A549 treated with GW870086 at 1 μM for 4 hours (cell line): ENCODE measurements at places on chromosomes 1 and 21. TPM values are rescaled to one million over a fixed set of nuclear protein-coding genes. Genes with fewer than 3 reads are reported as not detected.

Gene SMG7
- 29.3 to 37.9 TPM (median 37.0 TPM) in 5 replicates for total RNA-seq

Gene TRIM17
- not detected in 5 replicates for total RNA-seq

Gene PPIAL4G
- total RNA-seq: not detected in 5 replicates

Gene SLC22A15
- total RNA-seq: 0.43 to 1.2 TPM (median 0.70 TPM) in 5 replicates

Gene GPR3
- 0.85 to 2.1 TPM (median 1.9 TPM) in 5 replicates for total RNA-seq

Gene LRRC53
- total RNA-seq: not detected in 5 replicates

Gene OR2L8
- not detected in 5 replicates for total RNA-seq

Gene UTP25
- total RNA-seq: 9.7 to 10.8 TPM (median 10.2 TPM) in 5 replicates

Gene MEX3A
- 0.98 to 2.3 TPM (median 1.8 TPM) in 5 replicates for total RNA-seq

Gene FCRL6
- not detected in 5 replicates for total RNA-seq

Gene TFAP2E
- total RNA-seq: 0.49 to 1.2 TPM (median 0.56 TPM) in 5 replicates

Gene CD164L2
- total RNA-seq: not detected in 5 replicates

Gene ETNK2
- 5.6 to 6.4 TPM (median 5.8 TPM) in 5 replicates for total RNA-seq

Gene KRTAP21-2
- total RNA-seq: not detected in 5 replicates

Gene ST7L
- 10.6 to 13.5 TPM (median 11.6 TPM) in 5 replicates for total RNA-seq

Gene UMODL1
- not detected in 5 replicates for total RNA-seq

Gene TTLL10
- not detected in 5 replicates for total RNA-seq

Gene RUNX1
- 5.4 to 9.1 TPM (median 8.4 TPM) in 5 replicates for total RNA-seq

Gene SMIM1
- 0.79 to 1.9 TPM (median 1.3 TPM) in 5 replicates for total RNA-seq

Gene RNU1-3
- 36.3 TPM in 1 of 5 replicates, not detected in the others for total RNA-seq

Gene VWA5B1
- total RNA-seq: not detected in 5 replicates

Gene ZNF648
- total RNA-seq: not detected in 5 replicates

Gene GBP2
- 0.71 to 1.1 TPM (median 0.77 TPM) in 5 replicates for total RNA-seq

Gene WLS
- total RNA-seq: 15.3 to 20.9 TPM (median 17.0 TPM) in 5 replicates

Gene SELE
- not detected in 5 replicates for total RNA-seq

Gene RGL1
- 0.68 to 0.81 TPM (median 0.77 TPM) in 5 replicates for total RNA-seq

Gene IFI16
- total RNA-seq: 3.5 to 4.8 TPM (median 4.0 TPM) in 5 replicates

Gene CFHR4
- not detected in 5 replicates for total RNA-seq

Gene C4BPA
- total RNA-seq: 0.46 to 0.77 TPM (median 0.54 TPM) in 5 replicates

Gene PCSK9
- total RNA-seq: 2.2 to 3.9 TPM (median 3.3 TPM) in 5 replicates

Gene GPN2
- 16.5 to 29.5 TPM (median 27.6 TPM) in 5 replicates for total RNA-seq

Gene TMCO4
- 5.3 to 8.1 TPM (median 7.2 TPM) in 5 replicates for total RNA-seq

Gene LCE3D
- total RNA-seq: 1.6 to 2.7 TPM (median 2.4 TPM) in 5 replicates

Gene TESK2
- total RNA-seq: 0.14 to 0.30 TPM (median 0.24 TPM) in 5 replicates

Gene CELA3B
- total RNA-seq: not detected in 5 replicates

Gene LPAR3
- 0.38 to 0.75 TPM (median 0.44 TPM) in 5 replicates for total RNA-seq

Gene ADGRL4
- not detected in 5 replicates for total RNA-seq

Gene LRIF1
- 15.9 to 21.4 TPM (median 18.4 TPM) in 5 replicates for total RNA-seq

Gene MYCL
- total RNA-seq: 1.3 to 1.7 TPM (median 1.5 TPM) in 5 replicates

Gene BLACAT1
- 0.03 to 0.07 TPM in 2 of 5 replicates, not detected in the others for total RNA-seq

Gene SPRR2E
- total RNA-seq: not detected in 5 replicates

Gene ACTN2
- total RNA-seq: 0.03 to 0.20 TPM (median 0.09 TPM) in 4 of 5 replicates, not detected in the other

Gene MAN1C1
- total RNA-seq: 0.17 to 0.61 TPM (median 0.23 TPM) in 5 replicates

Gene LINGO4
- total RNA-seq: not detected in 5 replicates

Gene CNR2
- total RNA-seq: 0.02 TPM in 1 of 5 replicates, not detected in the others

Gene S100A1
- 0.62 to 0.80 TPM (median 0.73 TPM) in 4 of 5 replicates, not detected in the other for total RNA-seq

Gene OR6K2
- total RNA-seq: not detected in 5 replicates

Gene FTCD
- total RNA-seq: 0.09 TPM in 1 of 5 replicates, not detected in the others

Gene BRINP2
- 0.10 to 0.54 TPM (median 0.15 TPM) in 5 replicates for total RNA-seq

Gene HLX
- total RNA-seq: 3.1 to 5.5 TPM (median 3.8 TPM) in 5 replicates

Gene GJB5
- total RNA-seq: 0.10 TPM in 1 of 5 replicates, not detected in the others

Gene LAMTOR5
- 183 to 204 TPM (median 189 TPM) in 5 replicates for total RNA-seq

Gene VN1R5
- total RNA-seq: not detected in 5 replicates

Gene KRTAP19-3
- total RNA-seq: not detected in 5 replicates

Gene OR2AK2
- total RNA-seq: not detected in 5 replicates
